Endodermal cell (in vitro differentiated cells): ENCODE measurements at places on chromosomes 1 and 21. TPM values are rescaled to one million over a fixed set of nuclear protein-coding genes. Genes with fewer than 3 reads are reported as not detected.

PRAMEF20 gene
- total RNA-seq: not detected in 3 replicates

OR10J1 gene
- total RNA-seq: not detected in 3 replicates

SOX13 gene
- total RNA-seq: 47.4 to 87.3 TPM (median 85.3 TPM) in 3 replicates

ACTL8 gene
- not detected in 3 replicates for total RNA-seq
